ENCODE measurements at places on chromosomes 16 and 17.
A peak's percentile ranks its signal among the peaks of the same experiment; 100 is the strongest.

DNA sequence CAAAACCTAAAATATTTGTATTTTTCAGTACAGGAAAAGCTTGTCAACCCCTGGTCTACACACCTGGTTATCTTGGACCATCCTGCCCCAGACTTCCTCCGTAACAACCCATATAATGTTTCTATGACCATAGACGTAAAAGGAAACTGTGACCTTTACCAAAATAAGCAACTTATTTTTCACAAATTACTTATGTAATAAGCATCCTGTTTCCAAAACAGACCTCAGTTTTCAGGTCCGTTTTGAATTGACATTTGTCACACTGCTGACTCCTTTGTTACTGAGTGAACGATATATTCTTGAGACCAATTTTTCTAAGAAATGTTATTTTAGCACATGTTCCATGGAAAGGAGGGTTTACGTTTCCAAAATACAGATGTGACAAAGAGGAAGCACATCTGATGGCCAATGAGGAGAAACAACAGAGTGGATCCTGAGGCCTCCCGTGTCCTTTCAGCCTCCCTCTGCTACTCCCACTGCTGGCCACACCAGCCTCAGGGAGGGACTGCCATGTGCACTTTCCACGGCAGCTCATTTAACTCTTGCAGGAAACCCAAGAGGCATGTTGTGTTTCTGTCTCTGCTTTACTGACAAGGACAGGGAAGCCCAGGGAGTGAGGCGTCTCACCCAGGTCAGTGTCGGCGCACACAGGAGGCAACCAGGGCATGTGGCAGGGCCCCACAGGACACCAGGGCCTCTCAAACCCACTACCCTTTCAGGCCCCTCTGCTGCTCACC, 20.1 kb upstream of the ALDH3A1 start:
- DNase-seq = no peak

GRCh38 chr17:49252148-49252695, 21.6 kb upstream of the PHOSPHO1 start:
- DNase-seq = no peak

- DNase-seq = peak; percentile 60
Measured at GRCh38 chr17:41777574-41778188, 8.8 kb downstream of the JUP start.

GRCh38 chr16:81481207-81481821, 36.7 kb downstream of the CMIP start:
- no peak for DNase-seq

DNA sequence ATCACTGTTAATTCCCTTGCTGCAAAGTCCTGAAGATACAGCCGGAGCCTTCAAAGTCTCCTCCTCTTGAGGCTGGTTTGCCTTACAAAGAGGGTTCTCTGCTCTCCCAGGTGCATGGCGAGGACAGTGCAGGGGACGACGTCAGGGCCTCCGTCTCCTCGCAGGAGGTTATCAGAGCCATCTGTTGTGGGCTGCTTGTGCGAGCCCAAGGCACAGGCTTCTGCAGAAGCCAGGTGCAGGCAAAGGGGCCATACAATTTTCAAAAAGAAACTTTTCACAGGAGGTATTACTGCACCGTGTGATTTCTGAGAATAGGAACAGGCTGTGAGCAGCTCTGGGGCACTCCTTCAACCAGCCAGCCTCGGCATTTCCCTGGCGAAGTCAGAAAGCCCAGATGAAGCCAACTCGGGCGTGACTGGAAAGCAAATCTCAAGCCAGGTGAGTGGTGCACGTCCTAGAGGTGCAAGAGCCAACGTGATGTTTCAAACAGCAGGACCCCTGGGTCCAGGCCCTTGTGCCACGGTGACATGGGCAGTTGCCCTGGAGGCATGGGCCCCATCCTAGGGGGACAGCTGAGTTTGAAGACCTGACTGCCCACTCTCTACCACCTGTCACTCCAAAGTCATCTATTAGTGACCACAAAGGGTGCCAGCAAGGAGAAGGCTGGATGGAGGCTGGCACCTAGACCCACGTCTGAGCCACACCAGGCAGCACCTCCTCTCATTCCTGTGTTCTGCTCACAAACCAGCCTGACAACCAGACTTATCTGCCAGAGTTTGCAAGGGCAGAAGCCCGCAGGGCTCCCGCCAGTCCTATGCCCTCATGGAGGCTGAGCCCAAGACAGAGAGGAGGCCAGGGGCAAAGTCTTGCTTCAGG, 68.6 kb downstream of the SMPD3 start:
- no peak for DNase-seq

All from NCI-H1694 treated with DMSO at 0.1 percent for 48 hours (cell line).